A673 (cell line): ENCODE measurements at places on chromosomes 1 and 21.

DNA sequence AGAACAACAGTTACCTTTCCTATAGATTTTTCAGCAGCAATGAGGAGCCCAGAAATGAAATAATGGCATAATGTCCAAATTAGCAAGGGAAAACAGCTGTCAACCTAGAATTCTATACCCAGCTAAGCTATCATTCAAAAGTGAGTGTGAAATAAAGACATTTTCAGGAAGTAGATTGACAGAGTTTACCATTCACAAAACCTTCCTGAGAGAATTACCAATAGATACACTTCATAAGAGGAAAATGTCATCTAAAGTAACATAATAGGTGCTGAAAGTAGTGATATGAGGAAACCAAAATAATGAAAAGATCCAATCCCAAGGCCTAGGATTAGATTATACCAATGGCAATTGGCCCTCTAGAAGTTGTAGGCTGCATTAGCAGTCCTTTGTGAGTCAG lies 34.6 kb downstream of the OBSCN start:
- H3K27ac ChIP-seq = no peak overlapping the region
- H3K4me3 ChIP-seq = no peak overlapping the region
- H3K36me3 ChIP-seq = peaks cover 77% of the 10 kb centered on the region

- no peak overlapping the region for H3K4me3 ChIP-seq
- no peak overlapping the region for H3K27ac ChIP-seq
- no peak for DNase-seq
- no peaks in the 10 kb centered on the region for H3K36me3 ChIP-seq
- H3K27me3 ChIP-seq = peaks cover 78% of the 10 kb centered on the region
Measured at GRCh38 chr1:60762911-60763310, 319.4 kb upstream of the NFIA start.

DNA sequence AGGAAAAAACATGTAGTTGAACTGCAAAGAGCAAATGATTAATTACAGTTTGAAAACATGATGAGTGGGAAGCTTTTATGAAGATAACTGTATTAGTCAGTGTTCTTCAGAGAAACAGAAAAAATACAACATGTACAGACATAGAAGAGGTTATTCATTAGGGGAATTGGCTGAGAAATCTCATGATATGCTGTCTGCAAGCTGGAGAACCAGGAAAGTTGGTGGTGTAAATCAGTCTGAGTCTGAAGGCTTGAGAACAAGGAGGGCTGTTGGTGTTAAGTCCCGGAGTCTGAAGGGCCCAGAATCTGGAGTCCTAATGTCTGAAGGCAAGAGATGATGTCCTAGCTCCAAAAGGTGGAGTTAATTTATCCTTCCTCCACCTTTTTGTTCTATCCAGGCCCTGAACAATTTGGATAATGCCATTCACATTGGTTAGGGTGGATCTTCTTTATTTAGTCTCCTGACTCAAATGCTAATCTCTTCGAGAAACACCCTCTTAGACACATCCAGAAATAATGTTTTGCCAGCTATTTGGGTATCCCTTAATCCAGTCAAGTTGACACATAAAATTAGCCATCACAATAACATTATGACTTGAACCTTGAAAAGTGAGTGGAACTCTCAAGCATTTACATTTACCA lies 672.9 kb upstream of the PTBP2 start:
- H3K27ac ChIP-seq = no peak overlapping the region
- DNase-seq = no peak
- no peaks in the 10 kb centered on the region for H3K27me3 ChIP-seq
- no peaks in the 10 kb centered on the region for H3K36me3 ChIP-seq

- H3K4me3 ChIP-seq = no peak overlapping the region
- no peaks in the 10 kb centered on the region for H3K36me3 ChIP-seq
- H3K27me3 ChIP-seq = no peaks in the 10 kb centered on the region
- peak; percentile 55 for DNase-seq
- no peak overlapping the region for H3K27ac ChIP-seq
Measured at GRCh38 chr1:246012341-246012740, 494.7 kb downstream of the SMYD3 start.

DNA sequence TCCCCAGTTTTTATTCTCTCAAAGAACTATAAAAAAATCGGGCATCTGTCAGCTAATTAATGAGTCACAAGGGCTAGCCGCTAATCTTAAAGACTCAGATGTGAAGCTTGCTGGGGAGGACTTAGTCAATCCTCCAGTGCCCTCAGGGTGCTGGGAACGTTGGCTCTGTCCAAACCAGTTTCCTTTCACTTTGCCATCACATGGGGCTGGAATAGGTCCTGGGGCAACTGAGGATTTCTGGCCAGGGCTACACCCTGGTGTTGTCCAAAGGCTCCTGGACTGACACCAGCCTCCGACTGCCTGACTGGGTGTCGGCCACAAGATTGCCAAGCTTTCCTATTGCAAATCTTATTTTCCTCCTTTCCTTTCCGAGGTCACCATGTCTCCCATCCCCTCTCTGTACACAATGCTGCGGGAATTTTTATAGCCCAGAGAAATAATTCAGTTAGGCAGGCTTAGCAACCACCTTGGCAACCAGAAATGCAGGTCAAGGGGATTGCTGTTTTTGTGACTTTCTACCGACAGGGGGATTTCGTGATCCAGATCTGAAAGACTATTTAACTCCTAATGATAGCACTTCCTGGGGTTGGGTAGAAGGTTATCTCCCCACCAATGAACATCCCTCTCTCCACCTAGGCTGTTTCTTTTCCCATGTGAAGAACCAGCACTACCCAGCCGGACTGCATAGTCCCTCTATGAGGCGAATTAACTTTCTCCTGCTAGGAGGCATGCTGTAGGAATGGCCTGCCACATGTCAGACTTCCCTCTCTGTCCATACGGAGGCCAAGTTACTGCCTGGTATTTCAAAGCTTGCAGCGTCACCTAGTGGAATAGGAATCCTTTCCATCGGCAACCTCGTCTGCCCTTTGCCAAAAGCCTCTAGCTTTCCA lies 29.9 kb upstream of the CTBS start:
- H3K27me3 ChIP-seq = no peaks in the 10 kb centered on the region
- H3K4me3 ChIP-seq = no peak overlapping the region
- H3K36me3 ChIP-seq = no peaks in the 10 kb centered on the region
- no peaks in the 10 kb centered on the region for H3K4me1 ChIP-seq
- DNase-seq = peak; percentile 21
- no peak overlapping the region for H3K27ac ChIP-seq

- no peak overlapping the region for H3K27ac ChIP-seq
- peak overlapping the region; percentile 92 for H3K4me3 ChIP-seq
- no peak for DNase-seq
- no peaks in the 10 kb centered on the region for H3K36me3 ChIP-seq
- H3K27me3 ChIP-seq = no peaks in the 10 kb centered on the region
Measured at GRCh38 chr1:178543290-178543607, 30.3 kb downstream of the TEX35 start.

- H3K27ac ChIP-seq = no peak overlapping the region
- no peak overlapping the region for H3K4me3 ChIP-seq
- H3K36me3 ChIP-seq = no peaks in the 10 kb centered on the region
- no peaks in the 10 kb centered on the region for H3K4me1 ChIP-seq
- no peak for DNase-seq
Measured at GRCh38 chr1:56868761-56869160, 14.2 kb downstream of the C8A start.

DNA sequence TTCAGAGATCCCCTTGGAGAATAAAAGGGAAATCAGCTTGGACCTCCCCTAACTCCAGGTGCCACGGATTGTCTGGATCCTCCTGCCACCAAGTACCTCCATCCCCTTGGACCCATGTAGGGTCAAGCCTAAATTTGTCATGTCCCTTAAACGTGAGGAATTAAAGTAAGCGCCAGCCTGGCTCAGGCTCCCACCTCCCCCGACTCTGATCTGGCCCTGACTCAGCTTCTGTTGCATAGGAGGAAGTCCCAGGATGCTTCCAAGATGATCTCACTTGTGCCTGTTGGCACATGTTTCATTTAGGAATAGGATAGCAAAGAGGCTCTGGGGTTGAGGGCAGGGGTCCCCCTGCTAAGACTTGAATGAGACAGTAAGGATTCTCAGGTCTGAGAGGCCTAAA lies 231.9 kb upstream of the JUN start:
- H3K4me3 ChIP-seq = no peak overlapping the region
- H3K4me1 ChIP-seq = peaks cover 12% of the 10 kb centered on the region
- no peaks in the 10 kb centered on the region for H3K36me3 ChIP-seq
- no peak for DNase-seq
- H3K27ac ChIP-seq = no peak overlapping the region

- no peak overlapping the region for H3K4me3 ChIP-seq
- H3K4me1 ChIP-seq = no peaks in the 10 kb centered on the region
- H3K27ac ChIP-seq = no peak overlapping the region
- DNase-seq = no peak
- peaks cover 11% of the 10 kb centered on the region for H3K27me3 ChIP-seq
- H3K36me3 ChIP-seq = no peaks in the 10 kb centered on the region
Measured at GRCh38 chr1:76832521-76832920, 34.8 kb upstream of the ST6GALNAC5 start.

DNA sequence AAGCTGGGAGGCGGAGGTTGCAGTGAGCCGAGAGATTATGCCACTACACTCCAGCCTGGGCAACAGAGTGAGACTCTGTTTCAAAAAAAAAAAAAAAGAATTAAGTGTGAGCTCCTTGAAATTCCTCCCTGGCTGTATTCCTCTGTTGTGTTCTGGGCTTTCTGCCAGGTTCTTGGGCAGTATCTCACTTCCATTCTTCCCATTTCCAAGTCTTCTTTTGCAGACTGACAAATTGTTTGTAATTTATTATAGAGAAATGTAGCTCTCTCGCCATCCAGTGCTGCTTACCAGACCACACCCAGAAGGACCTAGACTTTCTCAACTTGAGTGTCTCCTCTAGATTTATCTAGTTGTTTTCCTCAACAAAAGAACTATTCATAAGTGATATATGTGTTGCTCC lies 105.0 kb upstream of the ADGRL2 start:
- H3K4me1 ChIP-seq = peaks cover 10% of the 10 kb centered on the region
- peak; percentile 67 for DNase-seq
- no peaks in the 10 kb centered on the region for H3K36me3 ChIP-seq
- H3K27ac ChIP-seq = no peak overlapping the region
- no peak overlapping the region for H3K4me3 ChIP-seq
- no peaks in the 10 kb centered on the region for H3K27me3 ChIP-seq

DNA sequence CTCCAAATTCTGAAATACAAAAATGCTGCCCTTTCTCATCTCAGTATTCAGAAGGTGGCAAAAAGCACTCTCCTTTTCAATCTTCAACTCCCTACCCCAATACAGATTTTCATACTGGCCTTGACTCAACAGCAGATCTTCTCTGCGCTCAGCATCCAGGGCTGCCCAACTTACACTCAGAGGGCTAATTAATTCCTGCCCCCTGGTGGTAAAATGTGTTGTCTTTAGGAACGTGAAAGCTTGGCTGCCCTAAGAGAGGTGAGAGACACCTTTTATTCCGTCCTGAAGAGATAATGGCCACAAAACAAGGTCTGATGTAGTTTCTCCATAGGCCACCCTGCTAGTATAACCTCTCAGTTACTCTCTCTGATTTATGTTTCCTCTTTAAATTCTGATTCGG lies 25.0 kb downstream of the KRTAP24-1 start:
- H3K4me3 ChIP-seq = no peak overlapping the region
- peak; percentile 27 for DNase-seq
- no peaks in the 10 kb centered on the region for H3K36me3 ChIP-seq
- no peak overlapping the region for H3K27ac ChIP-seq

DNA sequence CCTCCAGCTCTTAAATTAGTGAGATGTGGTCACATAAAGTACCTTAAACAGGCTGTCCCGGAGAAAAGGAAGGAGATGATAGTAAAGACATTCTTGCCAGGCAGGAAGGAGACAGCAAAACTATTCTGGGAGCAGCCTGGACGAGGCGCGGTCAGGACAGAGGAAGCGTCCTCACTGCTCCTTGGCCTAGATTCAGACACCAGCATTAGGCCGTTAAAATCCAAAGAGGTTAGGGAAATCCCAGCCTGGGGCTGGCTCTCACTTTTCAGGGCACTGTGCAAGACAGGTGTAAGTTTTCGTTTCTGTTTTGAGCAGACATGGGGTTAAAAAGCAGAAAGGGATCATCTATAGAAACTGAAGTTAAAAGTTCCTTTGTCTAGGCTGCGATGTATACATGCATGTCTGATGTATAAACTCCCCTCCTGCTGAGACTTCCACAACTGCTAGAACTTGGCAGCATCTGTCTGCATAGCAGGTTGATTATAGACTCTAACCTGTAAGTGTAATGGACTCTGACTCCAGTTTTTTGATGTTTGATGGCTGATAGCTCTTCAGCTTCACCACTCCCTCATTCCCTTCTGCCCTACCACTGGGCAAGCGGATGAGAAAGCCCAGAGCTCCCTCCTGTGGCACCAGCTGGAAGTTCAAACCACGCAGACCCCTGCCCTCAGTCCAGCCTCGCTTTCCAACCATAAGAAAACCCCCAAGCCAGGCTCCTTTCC lies 21.5 kb downstream of the STPG1 start:
- H3K36me3 ChIP-seq = no peaks in the 10 kb centered on the region
- H3K27ac ChIP-seq = no peak overlapping the region
- no peak overlapping the region for H3K4me3 ChIP-seq
- DNase-seq = peak; percentile 75

DNA sequence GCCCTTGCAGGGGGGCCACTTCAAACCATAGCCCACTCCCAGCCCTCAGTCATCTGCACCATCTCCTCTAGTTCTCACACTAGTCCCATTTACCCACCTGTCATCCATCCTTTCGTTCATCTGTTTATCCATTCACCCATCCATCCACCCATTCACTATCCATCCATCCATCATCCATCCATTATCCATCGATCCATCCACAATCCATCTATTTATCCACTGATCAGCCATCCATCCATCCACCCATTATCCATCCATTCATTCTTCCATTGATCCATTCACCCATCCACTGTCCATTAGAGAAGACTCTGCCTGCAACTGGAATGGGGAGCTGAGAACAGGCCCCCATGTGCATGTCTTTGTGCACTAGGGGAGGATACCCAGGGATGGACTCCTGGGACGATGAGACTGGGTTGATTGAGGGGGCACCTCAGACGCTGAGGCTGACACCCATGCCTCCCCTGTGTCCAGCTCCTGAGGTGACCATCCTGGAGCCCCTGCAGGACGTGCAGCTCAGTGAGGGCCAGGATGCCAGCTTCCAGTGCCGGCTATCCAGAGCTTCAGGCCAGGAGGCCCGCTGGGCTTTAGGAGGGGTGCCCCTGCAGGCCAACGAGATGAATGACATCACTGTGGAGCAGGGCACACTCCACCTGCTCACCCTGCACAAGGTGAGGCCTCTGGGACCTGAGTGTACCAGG lies 97.9 kb downstream of the TRIM11 start:
- DNase-seq = no peak
- H3K36me3 ChIP-seq = no peaks in the 10 kb centered on the region
- H3K4me3 ChIP-seq = no peak overlapping the region
- no peaks in the 10 kb centered on the region for H3K4me1 ChIP-seq
- H3K27ac ChIP-seq = no peak overlapping the region
- H3K27me3 ChIP-seq = no peaks in the 10 kb centered on the region

DNA sequence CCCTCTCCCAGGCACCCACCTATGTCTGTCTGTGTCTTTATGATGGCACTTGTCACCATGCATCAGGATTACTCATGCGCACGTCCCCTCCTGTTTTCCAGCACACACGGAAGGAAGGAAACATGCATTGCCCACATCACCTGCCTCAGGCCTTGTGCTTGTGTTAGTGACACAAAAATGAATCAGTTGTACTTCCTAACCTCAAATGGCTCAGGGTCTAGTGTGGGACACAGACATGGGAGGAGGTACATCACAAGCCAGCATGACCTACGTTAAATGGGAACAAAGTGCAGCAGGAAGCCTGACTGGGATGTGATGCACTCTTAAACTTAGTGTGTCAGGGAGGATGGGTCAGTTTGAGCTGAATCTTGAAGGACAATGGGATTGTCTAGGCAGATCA lies 126.7 kb downstream of the TRABD2B start:
- H3K36me3 ChIP-seq = no peaks in the 10 kb centered on the region
- peaks cover 5% of the 10 kb centered on the region for H3K27me3 ChIP-seq
- no peaks in the 10 kb centered on the region for H3K4me1 ChIP-seq
- no peak for DNase-seq
- H3K4me3 ChIP-seq = no peak overlapping the region
